ENCODE measurements at places on chromosomes 16 and 17.

DNA sequence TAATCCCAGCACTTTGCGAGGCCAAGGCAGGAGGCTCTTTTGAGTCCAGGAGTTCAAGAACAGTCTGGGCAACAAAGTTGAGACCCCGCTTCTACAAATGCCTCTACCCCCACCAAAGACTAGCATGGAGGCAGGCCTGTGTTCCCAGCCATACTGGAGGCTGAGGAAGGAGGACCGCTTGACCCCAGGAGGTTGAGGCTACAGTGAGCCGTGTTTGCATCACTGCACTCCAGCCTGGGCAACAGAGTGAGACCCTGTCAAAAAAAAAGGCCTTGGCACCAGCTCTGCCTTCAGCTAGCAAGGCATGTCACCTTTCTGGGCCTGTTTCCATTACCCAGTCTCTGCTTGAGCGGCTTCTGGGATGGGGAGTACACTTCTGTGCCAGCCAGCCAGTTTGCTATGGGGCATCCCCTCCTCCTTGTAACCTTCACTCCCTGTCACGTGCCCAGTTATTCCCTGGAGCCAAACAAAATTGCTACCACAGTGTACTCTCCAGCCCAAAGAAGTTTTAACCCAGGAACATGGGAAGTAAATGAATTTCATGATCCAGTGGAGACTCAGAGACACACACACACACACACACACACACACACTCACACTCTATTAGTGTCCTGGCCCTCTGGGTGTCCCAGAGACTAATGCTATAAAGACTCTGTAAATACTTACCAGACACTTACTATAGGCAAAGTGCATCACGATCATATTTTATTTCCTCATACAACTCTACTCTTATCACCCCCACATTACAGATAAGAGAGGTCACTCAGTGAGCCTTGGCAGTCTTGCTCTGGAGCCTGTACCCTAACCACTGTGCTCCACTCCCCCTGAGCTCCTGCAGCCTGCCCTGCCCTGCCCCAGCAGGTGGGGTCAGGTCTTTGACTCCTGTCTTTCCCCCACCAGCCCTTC, 2.5 kb downstream of the CISD3 start:
- no peaks in the 10 kb centered on the region for H3K27me3 ChIP-seq
- no peaks in the 10 kb centered on the region for H3K36me3 ChIP-seq
- no peak overlapping the region for H3K4me3 ChIP-seq
- H3K27ac ChIP-seq = no peak overlapping the region
- no peak for DNase-seq
- peaks cover 44% of the 10 kb centered on the region for H3K4me1 ChIP-seq

DNA sequence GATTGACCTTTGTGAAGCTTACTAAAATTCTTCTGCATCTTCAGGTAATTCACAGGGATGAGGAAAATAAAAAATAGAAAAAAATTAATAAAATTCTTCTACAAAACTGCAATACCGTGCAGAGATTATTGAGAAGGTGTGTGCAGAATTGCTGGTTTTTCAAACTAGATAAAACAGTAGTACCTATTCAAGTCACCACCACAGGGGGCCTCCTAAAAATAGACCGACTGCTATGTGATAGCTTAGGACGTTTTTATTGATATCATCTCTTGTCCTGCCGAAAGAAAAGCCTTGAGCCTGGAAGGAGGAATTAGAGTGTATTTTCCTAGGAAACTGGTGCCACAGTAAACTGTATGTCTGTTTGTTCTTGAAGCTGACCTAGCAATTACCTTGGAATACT, 325.9 kb downstream of the ZFHX3 start:
- no peaks in the 10 kb centered on the region for H3K36me3 ChIP-seq
- no peaks in the 10 kb centered on the region for H3K4me1 ChIP-seq
- H3K4me3 ChIP-seq = no peak overlapping the region
- H3K27me3 ChIP-seq = no peaks in the 10 kb centered on the region
- no peak for DNase-seq
- no peak overlapping the region for H3K27ac ChIP-seq

DNA sequence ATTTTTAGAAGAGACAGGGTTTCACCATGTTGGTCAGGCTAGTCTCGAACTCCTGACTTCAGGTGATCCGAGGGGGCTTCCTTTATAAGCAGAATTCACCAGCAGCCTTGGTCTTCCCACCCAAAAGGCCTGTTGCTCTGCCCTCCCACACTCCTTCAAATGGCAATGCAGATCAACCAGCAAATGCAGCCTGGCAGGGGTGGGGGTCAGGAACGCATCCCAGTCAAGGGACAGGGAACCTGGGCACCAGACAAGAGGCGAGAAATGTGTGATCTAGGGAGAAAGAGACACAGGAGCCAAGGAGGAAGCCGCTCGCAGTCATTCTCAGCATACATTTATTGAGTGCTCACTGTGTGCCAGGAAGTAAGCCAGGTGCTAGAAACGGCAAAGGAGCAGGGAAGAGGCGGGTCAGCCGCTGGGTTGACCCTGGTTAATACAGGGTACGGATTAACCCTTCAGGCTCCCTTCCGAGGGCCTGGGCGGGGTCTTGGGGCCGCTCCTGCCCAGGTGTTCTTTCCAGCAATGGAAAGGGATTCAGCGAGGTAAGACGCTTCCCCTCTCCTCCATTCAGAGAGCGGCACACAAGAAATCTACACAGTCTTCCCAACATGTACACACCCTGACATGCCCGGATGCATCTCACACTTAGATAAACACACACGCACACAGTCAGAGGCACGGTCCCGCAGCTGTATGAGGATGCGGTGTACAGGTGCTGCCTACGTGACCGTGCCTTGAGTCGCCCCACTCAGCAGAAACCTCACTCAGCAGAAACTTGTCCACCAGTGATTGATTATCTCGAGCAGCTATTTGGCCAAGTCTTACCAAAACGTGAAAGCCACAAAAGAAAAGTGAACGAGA, 6.6 kb upstream of the PITPNA start:
- no peaks in the 10 kb centered on the region for H3K27me3 ChIP-seq
- H3K36me3 ChIP-seq = no peaks in the 10 kb centered on the region
- no peak for DNase-seq
- peaks cover 8% of the 10 kb centered on the region for H3K4me1 ChIP-seq
- no peak overlapping the region for H3K4me3 ChIP-seq
- no peak overlapping the region for H3K27ac ChIP-seq

DNA sequence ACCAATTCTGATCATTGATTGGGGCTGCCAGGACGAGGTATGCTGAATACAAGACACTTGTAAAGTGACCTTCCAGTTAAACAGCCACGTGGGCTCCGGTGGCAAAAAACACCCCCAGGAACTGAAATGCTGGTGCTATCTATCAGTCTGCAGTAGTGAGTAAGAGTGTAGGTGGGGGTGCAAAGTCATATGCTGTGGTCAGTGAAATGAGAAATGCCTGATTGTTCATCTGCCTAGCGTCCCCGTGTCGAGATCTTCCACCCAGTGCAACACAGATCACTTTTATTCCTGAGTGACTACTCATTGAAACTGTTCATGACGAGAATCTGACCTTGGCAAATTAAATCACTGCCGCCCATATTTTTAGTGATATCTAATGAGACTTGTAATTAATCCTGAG, 806.5 kb upstream of the GOT2 start:
- H3K36me3 ChIP-seq = no peaks in the 10 kb centered on the region
- H3K27me3 ChIP-seq = no peaks in the 10 kb centered on the region
- DNase-seq = no peak

DNA sequence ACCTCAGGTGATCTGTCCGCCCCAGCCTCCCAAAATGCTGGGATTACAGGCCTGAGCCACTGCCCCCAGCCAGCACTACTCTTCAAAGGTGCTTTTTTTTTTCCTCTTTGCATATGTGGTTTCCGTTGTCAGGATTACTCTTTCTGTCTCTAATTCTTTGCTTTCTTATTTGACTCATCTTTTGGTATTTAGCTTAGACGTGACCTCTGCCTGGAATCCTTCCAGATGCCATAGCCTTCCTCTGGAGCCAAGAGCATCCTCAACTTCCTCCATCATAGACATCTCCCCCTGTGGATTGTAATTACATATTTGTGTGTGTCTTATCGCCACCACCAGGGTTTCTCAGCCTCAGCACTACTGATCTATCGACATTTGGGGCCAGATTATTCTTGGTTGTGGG, 84.4 kb upstream of the XYLT1 start:
- DNase-seq = no peak
- no peaks in the 10 kb centered on the region for H3K36me3 ChIP-seq
- no peaks in the 10 kb centered on the region for H3K27me3 ChIP-seq
- H3K27ac ChIP-seq = no peak overlapping the region
- H3K4me1 ChIP-seq = no peaks in the 10 kb centered on the region

DNA sequence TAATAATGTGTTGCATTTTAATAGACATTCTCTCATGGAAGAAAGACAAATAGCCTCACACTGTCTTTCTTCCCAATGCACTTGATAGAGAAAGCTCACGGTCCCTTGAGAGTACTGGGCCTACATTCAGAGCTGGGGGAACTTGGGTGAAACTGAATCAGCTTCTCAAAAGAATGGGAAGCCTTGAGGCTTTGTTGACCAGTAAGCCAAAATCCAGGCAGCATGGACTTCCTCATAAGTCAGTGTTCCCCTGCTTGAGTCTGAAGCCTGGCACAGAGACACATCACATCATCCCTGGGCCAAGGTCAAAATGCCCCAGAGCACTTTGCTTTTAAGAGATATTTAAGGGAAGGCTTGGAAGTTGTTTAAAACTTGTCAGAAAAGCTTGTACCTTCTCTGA, 302.2 kb upstream of the SALL1 start:
- H3K36me3 ChIP-seq = no peaks in the 10 kb centered on the region
- no peaks in the 10 kb centered on the region for H3K4me1 ChIP-seq
- no peak overlapping the region for H3K27ac ChIP-seq
- no peak for DNase-seq
- no peaks in the 10 kb centered on the region for H3K27me3 ChIP-seq

DNA sequence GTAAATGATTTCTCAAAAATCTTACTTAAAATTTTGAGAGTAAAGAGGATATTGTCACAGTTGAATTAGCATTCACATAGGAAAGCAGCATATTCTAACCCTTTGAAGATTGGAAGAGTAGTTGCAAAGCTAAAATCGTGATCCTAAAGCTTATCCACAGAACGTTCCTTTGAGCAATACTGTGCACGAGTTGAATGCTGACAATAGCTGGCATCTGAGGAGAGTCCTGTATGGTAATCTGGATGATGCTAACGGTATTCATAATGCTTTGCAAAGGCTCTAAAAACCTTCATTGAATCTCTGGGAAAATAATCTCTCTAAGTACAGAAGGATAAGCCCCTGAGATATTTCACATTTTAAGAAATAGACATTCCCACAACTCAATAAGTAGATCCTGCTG, 354.6 kb downstream of the CDH8 start:
- no peak overlapping the region for H3K27ac ChIP-seq
- DNase-seq = no peak
- no peaks in the 10 kb centered on the region for H3K27me3 ChIP-seq

DNA sequence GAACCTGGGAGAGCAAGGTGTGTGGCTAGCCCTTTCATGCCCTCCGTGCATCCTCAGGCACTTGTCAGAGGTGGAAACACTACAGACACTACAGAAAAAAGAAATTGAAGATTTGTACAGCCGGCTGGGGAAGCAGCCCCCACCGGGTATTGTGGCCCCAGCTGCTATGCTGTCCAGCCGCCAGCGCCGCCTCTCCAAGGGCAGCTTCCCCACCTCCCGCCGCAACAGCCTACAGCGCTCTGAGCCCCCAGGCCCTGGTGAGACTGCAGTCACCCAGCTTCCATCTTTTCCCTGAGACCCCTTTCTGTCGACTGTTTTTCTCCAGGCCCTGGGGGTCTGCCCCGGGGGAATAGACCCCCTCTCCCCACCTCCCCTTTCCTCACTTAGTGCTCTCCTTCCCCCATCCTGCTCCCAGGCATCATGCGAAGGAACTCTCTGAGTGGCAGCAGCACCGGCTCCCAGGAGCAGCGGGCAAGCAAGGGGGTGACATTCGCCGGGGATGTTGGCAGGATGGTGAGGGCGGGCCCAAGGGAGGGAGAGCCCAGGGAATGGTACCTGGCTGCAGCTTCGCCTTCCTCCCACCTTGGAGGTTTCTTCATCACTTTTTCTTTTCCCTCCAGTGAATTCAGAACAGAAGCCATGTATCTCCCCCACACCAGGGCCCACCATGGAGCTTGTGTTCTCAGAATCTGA, 2.3 kb downstream of the COA3 start:
- no peak overlapping the region for H3K27ac ChIP-seq
- H3K4me3 ChIP-seq = no peak overlapping the region
- DNase-seq = no peak
- no peaks in the 10 kb centered on the region for H3K27me3 ChIP-seq
- peaks cover 18% of the 10 kb centered on the region for H3K4me1 ChIP-seq
- no peaks in the 10 kb centered on the region for H3K36me3 ChIP-seq

GRCh38 chr16:68263559-68264127, 683 bp upstream of the SLC7A6 start:
- peak overlapping the region; percentile 63 for H3K4me3 ChIP-seq
- no peaks in the 10 kb centered on the region for H3K27me3 ChIP-seq
- H3K27ac ChIP-seq = peak overlapping the region; percentile 86

Measured in CD8-positive, alpha-beta memory T cell (primary cell).